ENCODE measurements at places on chromosomes 2 and 18.

GRCh38 chr18:62073461-62074281 is 113.2 kb downstream of the PIGN start:
- no peak for DNase-seq

DNA sequence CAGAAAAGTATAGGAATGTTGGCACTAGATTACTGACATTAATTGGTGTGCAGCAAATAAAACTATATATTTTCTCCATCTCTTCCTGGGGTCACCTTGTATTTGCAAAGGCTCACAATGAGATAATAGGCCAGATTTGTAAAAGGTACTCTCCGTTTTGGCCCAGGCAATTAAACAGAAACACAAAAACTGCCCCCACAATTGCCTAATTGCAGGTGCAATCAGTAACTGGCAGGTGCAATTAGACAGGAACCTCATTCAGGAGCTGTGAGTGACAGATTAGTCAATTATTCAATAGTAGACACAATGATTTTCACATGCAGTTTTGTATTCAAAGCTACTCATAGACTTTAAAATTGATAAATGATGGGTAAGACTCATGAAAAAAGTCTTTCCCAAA is 451.4 kb upstream of the ID2 start:
- no peak for DNase-seq

DNA sequence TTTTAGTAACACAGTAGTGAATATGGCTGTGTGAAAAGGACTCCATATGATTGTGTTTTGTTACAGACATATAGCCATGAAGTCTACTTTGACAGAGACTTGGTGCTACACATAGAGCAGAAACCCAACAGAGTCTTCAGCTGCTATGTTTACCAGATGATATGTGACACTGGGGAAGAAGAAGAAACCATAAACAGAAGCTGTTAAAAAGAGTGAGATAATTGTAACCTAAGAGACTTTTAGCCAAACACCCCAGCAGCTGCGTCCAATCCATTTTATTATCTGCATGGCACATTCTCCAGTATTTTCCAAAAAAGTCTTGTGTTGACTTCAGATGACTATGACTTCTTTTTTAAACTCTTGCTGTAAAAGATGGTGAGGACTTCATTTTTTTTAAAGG is 41.4 kb upstream of the CYBRD1 start:
- no peak for DNase-seq

DNA sequence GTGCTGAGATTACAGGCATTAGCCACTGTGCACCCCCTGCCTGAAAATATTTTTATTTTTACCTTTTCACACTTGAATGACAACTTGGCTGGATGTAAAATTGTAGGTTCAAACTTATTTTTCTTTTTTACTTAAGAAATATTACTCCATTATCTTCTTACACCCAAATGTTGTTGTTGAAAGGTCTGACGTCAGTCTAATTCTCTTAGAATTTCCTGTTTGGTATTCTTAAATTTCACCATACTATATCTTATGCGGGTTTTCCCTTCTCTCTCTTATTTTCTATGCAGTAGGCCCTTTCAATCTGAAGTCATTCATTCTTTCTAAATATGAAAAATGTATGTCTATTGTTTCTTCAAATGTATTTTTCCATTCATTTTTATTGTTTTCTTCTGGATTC is 29.1 kb upstream of the RAB11FIP5 start:
- DNase-seq: no peak

GRCh38 chr2:196219671-196220070 is 48.3 kb upstream of the STK17B start:
- no peak for DNase-seq

GRCh38 chr2:236164925-236165841 is 3.0 kb downstream of the GBX2 start:
- DNase-seq: no peak

- DNase-seq: peak; percentile 14
Measured at GRCh38 chr18:8480506-8481328, 128.5 kb upstream of the RAB12 start.

Data from NCI-H2107 (cell line).